ENCODE measurements at places on chromosomes 13 and 19.

DNA sequence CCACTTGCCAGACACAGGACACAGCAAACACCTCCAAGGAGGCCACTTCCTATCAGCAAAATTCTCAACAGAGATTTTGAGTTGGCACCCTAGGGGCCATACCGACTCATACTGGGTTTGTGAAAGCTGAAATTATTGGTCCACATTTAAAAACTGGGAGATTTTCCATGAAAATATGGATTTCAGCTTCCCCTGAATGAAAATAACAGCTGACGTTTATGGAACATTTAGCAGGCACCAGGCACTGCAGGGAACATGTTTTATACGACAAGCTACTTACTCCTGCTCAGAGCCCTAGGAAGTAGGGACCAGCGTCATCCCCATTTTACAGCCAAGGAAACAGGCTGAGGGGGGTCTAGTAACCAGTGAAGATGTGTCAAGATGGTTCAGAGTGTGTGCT is 169.3 kb downstream of the IER2 start:
- DNase-seq: no peak

DNA sequence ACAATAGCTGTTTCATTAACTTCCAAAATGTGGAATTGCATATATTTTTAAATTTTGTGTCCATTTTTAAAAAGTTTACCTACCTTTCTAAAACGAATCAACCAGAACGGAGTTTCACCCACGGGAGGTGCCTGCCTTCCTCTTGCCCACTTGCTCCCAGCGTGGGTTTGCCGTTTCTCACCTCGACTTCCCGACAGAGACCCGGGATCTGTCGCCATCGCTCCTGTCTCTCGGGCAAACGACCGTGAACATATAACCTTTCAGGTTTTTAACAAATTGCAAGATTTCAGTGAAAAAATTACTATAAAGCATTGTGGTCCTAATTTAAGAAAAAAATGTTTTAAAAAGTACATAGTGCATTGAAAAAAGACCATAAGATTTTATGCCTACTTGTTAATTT is 4.2 kb downstream of the TMEM255B start:
- no peak for DNase-seq

DNA sequence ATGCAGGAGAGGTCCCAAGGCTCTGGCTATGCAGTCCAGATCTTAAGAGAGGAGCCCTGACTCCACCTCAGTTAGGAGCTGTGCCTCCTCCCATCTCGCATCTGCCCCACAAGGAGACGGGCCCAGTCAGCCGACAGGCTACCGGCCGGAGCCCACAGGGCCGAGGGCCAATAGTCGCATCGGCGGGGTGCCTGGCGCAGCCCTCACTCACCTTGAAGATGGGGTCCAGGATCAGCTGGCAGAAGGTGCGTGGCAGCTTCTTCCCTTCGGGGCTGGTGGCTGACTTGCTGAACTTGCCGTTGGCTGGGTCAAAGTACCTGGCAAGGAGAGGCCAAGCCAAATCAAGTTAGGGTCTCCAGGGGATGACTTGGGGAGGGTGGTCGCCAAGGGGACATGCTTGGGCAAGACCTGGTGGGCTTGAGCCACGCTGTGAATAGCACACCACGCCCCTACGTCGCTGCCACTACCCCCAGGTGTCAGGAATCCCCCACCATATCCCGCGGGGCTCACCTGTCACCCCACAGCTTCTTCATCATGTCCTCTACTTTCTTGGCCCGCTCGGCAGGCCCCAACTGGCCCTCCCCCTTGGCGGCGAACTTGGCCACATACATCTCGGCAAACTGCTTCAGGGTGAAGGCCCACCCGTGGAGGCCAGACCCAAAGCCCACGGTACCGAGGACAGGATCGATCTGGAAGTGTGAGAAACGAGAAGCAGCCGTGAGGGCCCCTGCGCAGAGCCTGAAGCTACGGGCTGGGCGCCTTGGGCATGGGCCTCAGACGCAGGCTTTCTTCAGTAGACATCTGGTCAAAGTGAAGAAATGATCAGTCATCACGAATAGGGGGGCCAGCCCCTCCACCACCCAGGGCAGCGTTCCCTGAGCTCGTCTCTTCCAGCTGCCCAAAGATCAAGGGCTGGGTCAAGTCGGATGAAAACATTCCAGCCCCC is 3.3 kb downstream of the EEF2 start:
- no peak for DNase-seq

DNA sequence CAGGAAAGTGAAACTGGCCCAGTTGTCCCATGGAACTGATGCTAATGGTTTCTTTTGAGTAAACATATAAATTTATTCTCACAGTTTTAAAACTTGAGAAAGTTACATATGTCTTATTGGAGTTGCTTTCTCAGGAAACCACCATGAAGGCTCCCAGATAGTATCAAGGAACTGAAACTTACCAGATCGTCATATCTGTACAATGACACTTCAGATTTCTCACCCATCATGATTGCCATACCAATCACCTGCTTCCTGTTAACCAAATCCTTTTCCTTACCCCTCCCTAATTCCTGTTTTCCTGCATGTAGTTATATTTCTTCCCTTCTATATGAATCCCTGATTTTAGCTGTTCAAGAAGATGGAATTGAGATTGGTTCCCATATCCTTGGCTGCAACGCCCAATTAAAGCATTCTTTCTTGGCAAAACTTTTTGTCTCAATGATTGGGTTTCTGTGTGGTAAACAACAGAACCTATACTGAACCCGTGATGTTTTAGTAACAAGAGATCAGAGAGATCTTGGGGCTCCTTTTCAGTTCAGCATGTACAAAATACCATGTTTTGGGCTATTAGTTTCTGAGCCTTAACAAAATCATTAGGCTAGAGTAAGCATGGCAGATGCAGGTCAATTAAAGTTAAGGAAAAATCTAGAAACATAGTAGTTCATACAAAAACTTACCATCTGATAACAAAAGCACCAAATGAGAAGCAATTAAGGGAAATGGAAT is 781.3 kb upstream of the MIR17HG start:
- no peak for DNase-seq

DNA sequence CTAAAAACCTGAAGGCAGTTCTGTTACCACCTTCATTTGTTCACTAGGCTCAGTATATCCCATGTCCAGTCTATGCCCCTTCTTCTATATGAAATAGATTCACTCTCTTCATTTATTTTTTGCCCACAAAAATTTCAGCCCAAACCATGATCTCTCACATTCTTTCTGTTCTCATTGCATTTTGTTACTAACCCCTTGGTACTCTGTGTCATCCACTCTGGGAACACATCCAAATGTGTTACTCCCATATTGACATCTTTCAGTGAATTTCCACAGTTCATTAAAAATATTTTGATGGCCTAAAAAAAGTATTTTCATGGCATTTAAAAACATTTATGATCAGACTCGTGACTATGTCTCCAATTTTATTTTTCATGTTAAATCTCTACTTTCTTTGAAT is 378.9 kb downstream of the SLITRK1 start:
- DNase-seq: peak; percentile 47

- DNase-seq: peak; percentile 79
Measured at GRCh38 chr13:42821437-42821836, 40.1 kb downstream of the FAM216B start.

- no peak for DNase-seq
Measured at GRCh38 chr19:17202713-17203112, 12.4 kb upstream of the USE1 start.

DNA sequence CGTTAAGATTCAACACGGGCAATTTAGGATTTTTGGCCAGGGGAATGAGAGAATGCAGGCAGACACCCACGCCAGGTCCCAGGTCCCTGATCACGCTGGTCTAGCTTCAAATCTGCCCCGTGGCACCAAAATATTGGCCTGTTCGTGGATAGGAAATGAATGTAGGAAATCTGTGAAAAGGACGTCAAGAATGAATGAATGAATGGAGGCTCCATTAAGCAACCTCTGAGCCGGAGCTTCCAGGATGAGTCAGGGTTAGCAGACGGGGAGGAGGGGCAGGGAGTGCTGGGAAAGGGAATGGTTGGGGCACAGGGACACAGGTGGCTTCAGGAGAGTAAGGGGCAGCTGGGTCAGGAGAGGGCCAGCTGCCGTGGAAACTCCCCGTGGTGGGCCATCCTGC is 4.2 kb downstream of the SULT2B1 start:
- peak; percentile 78 for DNase-seq

DNA sequence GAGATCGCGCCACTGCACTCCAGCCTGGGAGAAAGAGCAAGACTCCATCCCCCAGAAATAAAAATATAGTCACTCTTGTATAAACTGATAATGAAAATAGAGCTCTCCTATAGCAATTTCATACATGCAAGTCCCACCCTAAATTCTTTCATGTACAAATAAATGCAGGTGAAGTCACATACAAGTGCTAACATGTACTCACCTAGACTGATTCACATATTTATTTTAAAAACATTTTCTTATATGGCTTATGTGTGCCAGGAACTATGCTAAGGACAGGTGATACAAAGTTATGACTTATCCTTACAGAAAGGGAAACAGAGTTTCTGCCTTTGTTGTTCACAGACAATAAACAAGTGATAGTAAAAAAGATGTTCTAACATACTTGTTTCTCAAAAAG is 32.0 kb downstream of the USP12 start:
- DNase-seq: no peak

- DNase-seq: peak; percentile 96
Measured at GRCh38 chr13:97257800-97258799, 36.0 kb downstream of the MBNL2 start.

DNA sequence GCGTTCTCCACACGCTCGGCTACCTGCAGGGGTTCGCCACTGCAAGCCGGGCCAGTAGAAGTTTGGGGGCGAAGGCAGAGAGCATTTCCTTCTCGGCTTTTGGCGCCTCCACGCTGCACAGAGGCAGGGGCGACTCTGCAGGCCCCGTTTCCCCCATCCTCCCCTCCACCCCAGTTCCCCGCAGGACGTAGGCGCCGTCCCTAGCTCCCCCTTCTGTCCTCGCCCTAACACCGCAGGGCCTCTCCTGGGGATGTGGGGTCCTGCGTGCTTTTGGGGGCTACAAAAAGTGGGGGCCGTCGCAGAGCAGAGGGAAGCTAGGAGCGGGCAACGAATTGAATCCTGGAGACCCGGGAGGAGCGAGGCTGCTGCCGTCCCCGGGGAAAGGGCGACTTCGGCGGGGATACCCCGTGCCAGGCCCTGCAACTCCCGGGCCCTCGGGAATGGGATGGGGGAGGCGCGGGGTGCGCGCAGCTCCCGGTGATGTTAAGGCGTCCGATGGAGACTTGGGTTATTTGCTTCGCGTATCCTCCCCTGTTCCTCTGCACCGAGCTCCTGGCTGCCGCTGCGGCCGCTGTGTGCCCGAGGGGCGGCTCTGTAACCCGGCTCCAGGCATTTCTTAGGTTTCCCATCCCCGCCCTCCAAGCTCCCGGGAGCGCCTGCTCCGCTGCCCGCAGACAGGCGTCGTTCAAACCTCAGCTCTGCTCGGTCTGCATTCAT is 255.9 kb upstream of the SOX21 start:
- DNase-seq: peak; percentile 62

DNA sequence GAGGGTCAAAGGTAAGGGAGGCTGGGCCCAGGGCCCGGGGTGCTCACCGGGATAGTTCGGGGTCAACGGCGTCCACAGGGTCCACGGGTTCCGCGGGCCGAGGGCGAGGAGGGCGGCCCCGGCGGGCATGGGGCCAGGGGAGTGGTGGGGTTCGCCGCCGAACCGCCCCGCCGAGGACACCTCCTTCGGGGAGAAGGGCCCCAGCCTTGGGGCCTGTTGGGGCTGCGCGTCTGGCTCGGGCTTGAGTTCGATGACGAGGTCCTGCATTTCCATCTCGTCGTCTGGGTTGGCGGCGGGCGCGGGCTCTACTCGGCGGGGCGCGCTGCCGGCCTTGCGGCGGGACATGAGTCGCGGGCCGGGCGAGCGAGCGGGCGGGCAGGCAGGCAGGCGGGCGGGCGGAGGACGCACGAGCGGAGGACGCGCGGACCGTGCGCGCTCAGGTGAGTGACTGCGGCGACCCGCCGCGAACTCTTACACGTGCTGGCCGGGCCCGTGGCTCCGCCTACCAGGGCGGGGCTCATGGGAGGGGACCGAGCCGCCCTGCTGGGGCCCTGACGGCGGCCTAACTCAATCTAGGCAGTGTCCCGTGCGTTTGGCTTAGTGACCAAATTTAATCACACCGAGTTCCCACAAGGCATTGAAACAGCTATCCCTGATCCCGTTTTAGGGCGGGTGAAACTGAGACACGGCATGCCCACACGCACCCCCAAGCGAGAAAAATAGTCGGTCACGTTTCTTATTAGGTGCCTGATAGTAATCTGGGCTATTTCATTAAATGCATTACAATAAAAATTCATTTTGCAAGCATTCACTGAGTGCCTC is at the start of gene ZNF296:
Gene ZNF296 (minus strand): TSS at position 450 of the 822 bp plus-strand sequence. CDS start 105 bp downstream, at position 345.
- DNase-seq: peak; percentile 48

- DNase-seq: peak; percentile 72
Measured at GRCh38 chr13:99124794-99125316, 75.8 kb upstream of the UBAC2 start.

- no peak for DNase-seq
Measured at GRCh38 chr19:28940751-28941500, 272.0 kb downstream of the UQCRFS1 start.

- no peak for DNase-seq
Measured at GRCh38 chr19:4539693-4540581, at the start of gene LRG1. Gene LRG1 (minus strand): TSS chr19:4540036. CDS start chr19:4540013, 23 bp downstream.

DNA sequence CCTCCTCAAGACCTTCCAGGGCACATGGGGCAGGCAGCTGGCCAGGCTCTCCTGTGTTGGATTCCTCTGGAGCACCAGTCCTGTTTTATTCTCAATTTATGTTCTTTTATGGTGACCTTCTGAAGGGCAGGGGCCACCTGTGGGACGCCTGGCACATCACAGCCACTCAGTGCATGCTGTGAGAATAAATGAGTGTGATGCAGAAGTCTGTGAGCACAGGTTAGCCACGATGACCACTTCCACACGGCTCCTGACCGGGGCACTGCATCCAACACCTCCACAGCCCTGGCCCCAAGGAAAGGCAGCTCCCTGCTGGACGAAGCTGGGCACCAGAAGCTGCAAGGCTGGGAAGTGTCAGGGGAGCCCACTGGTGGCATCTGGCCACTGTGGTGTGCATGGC is 122.8 kb downstream of the CRYL1 start:
- no peak for DNase-seq

DNA sequence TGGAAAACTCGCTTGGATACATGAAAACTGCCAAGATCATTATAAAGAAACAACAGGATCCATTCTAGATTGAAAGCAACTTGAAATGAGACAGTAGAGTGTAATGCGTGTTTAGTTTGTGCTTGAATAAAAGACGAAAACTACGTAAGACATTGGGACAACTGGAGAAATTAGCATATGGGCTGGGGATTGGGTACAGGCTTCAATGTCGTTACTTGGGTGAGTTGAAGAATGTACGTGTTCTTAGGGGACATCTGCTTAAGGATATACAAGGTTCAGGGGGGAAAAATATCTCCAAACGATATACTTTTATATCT is 471 bp upstream of the ERVK3-1 start:
- DNase-seq: no peak

Data from M059J (cell line).